ENCODE measurements at places on chromosomes 11 and 22. TPM values are rescaled to one million over a fixed set of nuclear protein-coding genes. Genes with fewer than 3 reads are reported as not detected.
A peak's percentile ranks its signal among the peaks of the same experiment; 100 is the strongest.

GRCh38 chr11:117705866-117706265, 91.2 kb downstream of the DSCAML1 start:
- DNase-seq: no peak

DNA sequence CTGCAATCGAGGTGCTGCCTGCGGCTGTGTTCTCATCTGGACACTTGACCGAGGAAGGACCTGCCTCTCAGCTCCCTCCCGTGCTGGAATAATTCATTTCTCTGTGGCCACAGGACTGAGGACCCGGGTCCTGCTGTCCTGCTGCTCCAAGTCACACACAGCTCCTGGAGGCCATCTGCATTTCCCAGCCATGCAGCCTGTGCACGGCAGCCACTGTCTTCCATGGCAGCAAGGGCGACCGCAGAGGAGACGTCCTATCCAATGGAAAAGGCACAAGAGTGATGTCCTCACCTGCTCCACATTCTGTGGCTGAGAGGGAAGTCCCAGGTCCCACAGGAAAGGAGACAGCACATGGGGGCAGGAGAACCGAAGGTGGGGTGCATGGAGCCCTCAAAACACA, 495.8 kb downstream of the BRD1 start:
- DNase-seq: no peak

DNA sequence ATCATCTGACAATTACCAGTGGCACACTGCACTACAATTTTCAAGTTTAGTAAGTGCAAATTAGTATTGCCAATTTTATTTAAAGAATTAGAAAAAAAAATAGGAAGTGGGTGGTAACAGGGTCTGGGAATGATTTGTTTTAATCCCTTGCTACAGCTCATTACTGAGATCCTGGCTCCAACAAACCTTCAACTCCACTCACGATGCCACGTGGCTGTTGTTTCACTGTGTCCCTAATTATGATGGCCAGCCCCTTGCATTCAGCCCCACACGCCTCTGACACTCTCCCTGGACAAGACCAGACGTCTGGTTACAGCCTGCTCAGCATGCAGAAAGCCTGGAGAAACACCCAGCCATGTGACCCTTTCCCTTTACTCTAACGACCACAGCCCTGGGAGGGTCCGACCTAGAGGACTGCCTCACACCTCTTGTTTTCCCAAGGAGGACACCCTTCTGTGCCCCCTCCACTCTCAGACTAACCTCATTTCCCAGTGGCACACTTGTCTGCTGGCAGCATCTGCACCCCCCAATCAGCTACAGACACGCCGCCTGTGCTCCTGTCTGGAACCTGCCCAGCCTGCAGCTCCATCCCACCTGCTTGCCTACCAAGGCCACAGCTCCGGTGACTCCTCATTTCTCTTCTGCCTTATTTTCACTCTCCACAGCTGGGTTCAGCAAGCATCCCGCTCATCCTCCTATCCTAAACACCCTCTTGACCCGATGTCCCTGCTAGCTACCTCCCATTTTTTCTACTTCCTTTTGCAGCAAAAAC, 18.5 kb upstream of the SLC25A1 start:
- no peak for DNase-seq

GRCh38 chr22:45204819-45205218, 35.9 kb downstream of the KIAA0930 start:
- DNase-seq: no peak

DNA sequence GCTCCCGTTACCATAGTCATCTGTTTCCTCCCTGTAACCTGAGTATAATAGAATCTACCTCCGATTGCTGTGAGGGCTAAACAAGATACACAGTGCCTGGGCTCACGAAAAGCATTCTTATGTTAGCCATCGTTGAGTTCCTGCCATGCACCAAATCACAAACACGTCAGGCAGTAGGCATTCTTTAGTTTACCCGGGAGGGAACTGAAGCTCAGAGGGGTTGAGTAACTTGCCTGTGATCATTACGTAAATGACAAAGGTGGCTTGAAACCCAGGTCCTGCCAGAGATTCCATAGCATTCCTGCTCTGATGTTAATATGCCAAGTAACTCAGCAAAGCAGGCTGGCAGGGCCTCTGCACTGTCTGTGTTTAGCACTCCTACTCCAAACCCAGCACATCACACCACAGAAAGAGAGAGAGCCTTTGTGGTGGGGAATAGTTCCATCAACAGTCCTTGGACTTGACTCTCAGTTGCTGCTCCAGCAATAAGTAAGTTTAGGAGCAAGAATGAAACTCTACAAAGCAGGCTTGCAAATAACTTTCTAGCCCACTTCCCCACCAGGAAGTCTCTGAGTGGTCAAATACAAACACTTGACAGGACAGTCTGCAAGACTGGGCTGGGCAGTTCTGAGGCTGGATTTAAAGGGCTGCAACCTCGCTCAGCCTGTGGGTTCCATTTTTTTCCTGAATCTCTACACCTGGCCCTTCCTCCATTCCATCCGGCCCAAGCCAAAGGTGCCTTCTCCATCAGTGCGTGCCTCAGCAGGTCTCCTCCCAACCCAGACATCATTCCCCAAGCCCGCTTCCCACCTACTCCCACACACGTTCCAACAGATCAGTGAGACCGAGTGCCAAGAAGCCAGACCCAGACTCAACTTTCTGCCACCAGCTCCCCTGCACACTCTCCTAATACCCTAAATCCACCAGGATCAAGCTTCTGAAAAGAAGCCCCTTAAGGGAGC, 1.1 kb downstream of the SCN2B start:
- peak; percentile 11 for DNase-seq

- no peak for DNase-seq
Measured at GRCh38 chr11:64352995-64353714, 5.8 kb upstream of the RPS6KA4 start.

PRRG4 gene
- total RNA-seq: not detected

- no peak for DNase-seq
Measured at GRCh38 chr11:132814410-132814809, 717.9 kb downstream of the OPCML start.

GRCh38 chr11:45151362-45151982, 5.0 kb downstream of the PRDM11 start:
- no peak for DNase-seq

ARVCF gene
- 3.8 TPM for total RNA-seq

GRCh38 chr11:49208006-49208721, at the start of gene FOLH1:
TSS of gene FOLH1 (minus strand) at chr11:49208602. CDS start at chr11:49208409, 193 bp downstream.
- no peak for DNase-seq

ISX gene
- total RNA-seq: not detected

- no peak for DNase-seq
Measured at GRCh38 chr11:16169541-16169940, 186.8 kb downstream of the SOX6 start.

All from OCI-LY7 (cell line).